Stimulated activated CD8-positive, alpha-beta memory T cell treated with anti-CD3 and anti-CD28 coated beads, Interleukin-7, amount 100 ng/mL, for 1 hour (primary cell): ENCODE measurements at places on chromosomes 4 and X.

- no peak for DNase-seq
Measured at GRCh38 chrX:29196501-29196900, 609.3 kb downstream of the IL1RAPL1 start.

GRCh38 chr4:52957835-52958631 lies 95.9 kb downstream of the RASL11B start:
- no peak for DNase-seq

DNA sequence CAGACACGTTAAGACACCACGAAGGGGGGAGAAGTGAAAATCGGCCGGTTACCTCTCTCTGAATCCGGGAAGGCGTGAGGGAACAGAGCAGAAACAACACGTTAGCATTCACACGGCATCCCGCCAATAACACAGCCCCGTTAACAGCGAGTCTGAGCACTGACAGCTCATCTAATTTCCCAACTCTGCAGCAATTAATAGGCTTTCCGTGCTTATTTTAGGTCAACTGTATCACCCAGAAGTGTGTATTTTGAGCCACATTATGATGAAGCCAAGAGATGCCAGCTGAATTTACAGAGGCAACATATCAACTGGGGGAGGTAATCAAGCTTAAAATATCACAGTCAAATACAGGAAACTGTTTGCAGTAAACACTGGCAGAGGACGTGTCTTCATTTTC lies 92.6 kb downstream of the NSUN7 start:
- DNase-seq: no peak

- no peak for DNase-seq
Measured at GRCh38 chr4:33045334-33045733, 2325.2 kb downstream of the PCDH7 start.

DNA sequence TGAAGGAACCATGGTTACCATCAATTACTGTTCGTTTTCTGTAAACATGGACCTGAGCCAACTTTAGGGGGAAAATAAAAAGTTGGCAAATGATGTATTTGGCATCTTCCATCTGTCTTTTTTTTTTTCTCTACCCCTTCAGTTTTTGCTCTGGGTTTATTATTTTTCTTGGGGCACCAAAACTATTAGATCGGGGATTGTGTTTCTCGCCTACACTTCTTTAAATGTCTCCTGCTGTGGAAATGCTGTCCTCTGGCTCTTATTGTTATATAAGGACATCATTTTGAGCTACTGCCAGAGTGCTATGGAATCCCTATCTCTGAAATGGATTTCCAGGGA lies 234.0 kb upstream of the SLIT2 start:
- DNase-seq: no peak

DNA sequence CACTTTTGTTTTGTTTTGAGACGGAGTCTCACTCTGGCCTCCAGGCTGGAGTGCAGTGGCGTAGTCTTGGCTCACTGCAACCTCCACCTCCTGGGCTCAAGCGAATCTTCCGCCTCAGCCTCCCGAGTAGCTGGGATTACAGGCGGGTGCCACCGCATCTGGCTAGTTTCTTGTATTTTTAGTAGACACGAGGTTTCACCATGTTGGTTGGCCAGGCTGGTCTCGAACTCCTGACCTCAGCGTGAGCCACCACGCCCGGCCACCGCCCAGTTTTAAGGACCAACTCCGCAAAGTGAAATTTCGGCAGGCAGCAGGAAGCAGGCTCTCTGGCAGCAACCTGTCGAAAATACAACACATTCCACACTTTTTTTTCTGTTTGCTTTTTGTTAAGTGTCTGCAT lies 13.4 kb downstream of the DHRSX start:
- DNase-seq: no peak

DNA sequence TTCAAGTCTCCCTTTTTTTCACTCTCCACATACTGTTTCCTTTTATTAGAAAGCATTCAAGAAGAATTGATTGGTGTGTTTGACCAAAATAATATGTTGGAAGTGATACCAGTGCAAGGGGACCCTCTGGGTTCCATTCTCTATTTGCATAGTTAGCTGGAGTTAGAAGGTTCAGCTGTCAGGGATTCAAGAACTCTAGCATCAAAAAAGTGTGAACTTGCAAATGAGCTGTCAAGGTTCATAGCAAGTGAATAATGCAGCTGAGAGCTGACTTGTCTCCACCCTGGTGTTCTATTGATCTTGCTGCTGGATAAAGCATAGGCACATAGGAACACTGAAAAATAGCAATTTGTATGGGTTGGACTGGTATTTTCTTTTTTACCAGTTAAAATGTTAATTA lies 73.2 kb downstream of the SORBS2 start:
- DNase-seq: no peak

- no peak for DNase-seq
Measured at GRCh38 chr4:163598028-163598427, 103.5 kb downstream of the TMA16 start.

- DNase-seq: no peak
Measured at GRCh38 chr4:141885112-141885511, 248.7 kb downstream of the IL15 start.

DNA sequence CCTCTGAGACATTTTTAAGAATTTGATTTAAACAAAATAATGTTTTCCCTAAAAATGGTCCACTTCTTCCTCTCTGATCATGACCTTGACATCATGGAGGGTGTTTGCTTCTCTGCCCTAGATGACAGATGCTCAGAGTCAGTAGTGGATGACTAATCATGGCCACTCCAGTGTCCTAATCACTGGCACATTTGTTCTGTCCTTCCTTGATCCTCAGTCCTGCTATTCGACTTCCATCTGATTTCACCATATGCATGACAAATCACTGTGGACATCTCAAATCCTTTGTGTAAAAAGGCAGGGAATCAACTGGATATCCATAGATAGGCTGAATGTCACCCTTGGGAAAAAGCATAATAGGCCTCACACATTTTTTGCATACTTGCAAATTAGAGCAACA lies 9.0 kb downstream of the CRMP1 start:
- no peak for DNase-seq

DNA sequence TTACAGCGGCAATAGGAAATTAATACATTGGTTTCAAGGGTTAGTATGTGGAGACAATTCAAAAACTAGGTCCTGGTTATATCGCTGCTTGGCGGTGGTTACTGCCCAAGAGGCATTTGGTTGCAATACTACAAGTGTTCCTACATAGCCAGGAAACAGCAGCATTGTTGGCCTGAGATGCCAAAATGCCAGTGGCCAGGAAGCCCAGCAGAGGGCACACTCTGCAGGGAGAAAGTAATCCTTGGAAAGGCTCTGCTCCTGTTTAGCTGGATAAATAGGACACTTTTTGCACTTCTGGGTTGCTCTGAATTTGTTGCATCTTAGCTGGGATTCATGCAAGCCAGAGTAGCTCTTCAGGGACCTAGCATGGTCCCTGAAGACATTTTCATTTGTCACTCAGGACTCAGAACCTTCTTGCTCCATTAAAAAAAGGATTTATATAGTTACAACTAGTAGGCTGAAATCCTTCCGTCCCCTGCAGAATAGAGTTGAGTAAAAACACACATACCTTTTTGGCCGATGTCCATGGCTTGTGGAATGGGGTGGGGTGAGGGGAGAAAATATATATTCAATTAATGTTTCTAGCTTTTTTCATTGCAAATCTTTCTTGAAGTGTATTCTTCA lies 8.1 kb upstream of the GPR119 start:
- DNase-seq: no peak

GRCh38 chr4:185810746-185811508 lies 1.1 kb downstream of the SORBS2 start:
- no peak for DNase-seq

GRCh38 chrX:9184211-9184610 lies 150.3 kb upstream of the FAM9B start:
- no peak for DNase-seq

DNA sequence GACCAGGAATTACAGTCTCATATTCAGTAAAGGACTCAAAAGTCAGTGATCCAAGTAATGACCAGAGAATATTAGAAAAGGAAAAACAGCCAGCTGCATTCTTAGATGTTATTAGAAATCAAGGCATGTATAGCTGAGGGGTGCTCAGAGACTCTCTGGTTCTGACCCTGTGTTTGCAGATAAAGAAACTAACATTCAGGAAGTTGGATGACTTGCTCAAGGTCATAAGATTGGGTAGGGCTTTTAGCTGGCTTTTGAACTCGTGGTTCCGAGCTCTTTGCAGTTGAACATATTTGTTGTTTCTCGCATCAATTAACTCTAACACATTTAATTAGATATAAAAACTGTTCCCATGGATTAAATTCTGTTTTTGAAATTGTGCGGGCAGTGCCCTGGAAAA lies 62.5 kb upstream of the ENPP6 start:
- DNase-seq: no peak

GRCh38 chrX:149513825-149514428 lies 8.8 kb upstream of the IDS start:
- no peak for DNase-seq

DNA sequence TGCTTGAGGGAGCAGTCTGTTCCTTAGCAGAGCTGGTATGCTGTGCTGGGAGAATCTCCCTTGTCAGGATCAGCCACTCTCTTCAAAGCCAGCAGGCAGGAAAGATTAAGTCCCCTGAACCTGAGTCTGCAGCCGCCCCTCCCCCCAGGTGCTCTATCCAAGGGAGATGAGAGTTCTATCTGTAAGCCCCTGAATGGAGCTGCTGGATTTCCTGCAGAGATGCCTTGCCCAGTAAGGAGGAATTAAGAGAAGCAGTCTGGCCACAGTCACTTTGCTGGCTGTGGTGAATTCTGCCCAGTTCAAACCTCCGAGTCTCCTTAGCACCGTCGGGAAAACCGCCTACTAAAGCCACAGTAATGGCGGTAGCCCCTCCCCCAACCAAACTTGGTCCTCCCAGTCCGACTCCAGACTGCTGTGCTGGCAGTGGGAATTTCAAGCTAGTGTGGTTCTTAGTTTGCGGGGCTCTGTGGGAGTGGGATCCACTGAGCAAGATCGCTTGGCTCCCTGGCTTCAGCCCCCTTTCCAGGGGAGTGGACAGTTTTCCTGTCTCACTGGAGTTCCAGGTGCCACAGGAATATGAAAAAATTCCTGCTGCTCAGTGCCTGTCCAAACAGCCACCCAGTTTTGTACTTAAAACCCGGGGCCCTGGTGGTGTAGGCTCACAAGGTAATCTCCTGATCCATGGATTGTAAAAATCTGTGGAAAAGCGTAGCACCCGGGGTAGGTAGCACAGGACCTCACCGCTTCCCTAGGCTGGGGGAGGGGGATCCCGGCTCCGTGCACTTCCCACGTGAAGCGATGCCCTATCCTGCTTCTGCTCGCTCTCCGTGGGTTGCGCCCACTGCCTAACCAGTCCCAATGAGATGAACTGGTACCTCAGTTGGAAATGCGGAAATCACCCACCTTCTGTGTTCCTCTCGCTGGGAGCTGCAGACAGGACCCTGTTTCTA lies 38.0 kb downstream of the RAB28 start:
- DNase-seq: no peak

DNA sequence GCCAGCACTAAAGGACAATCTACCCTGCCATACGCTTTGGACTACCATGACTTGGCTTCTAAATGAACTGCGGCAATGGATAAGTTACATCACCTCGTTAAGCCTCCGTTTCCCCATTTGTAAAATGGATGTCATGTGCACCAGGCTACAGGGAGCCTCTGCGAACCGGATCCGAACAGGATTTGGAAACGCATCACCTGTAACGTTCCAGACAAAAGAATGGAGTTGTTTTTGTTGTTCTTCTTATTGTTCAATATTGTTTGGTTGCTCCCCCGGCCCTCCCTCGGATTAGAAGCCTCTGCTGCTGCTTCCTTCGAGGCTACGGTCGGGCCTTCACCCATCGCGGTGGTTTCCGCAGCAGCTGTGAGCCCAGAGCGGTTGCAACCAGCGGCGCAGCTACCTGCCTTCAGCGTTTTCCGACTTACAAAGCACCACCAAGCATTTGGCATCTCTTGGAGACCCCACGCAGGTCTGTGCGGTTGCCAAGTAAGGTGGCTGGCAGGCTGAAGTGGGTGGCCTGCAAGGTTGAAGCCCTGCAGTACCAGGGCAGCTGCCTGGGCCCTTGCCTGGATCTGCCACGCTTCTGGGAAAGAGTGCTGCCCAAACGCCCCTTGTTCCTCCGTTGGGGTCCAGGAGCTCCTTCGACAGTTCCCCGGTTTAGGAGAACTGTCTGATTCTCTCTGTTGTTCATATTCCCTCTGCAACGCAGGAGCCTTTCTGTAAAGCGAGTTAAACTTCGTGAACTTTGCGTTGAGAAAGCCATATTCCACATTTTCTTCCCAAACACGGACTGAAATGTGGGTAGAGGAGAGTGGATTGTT lies 7.1 kb downstream of the NKX3-2 start:
- DNase-seq: no peak

DNA sequence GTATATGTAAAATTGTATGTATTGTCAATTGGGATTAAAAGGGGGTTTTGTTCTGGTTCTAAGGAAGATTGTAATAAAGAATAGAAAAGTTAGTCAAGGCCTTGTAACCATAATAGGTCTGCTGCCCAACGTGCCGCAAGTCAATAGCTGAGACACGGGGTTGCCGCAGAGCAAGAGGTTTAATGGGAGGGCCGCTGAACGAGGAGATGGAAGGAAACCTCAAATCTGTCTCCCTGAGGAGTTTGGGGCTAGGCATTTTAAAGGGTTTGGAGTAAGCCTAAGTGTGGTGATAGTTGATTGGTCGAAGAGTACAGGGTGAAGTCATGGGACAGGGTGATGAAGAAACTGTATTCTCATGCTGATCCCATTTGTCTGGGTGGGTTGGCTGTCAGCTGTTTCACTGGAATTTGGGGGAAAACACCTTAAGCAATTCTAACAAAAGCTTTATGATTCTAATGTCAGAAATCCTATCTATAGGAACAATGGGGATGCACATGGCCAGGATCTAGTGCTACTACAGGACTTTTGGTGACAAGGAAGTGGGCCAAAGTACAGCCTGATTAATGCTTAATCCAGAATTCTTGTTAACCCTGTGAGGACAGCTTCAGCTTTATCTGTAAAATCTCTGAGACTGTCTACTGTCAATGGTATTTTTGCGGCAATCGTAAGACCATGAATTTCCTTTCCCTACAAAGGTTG lies 86.9 kb downstream of the RELL1 start:
- no peak for DNase-seq

- no peak for DNase-seq
Measured at GRCh38 chr4:119580293-119580692, 48.3 kb downstream of the PDE5A start.
